ENCODE measurements at places on chromosomes 7 and 10.
A peak's percentile ranks its signal among the peaks of the same experiment; 100 is the strongest.

GRCh38 chr7:2930310-2931033, 86.4 kb upstream of the GNA12 start:
- no peak for DNase-seq

DNA sequence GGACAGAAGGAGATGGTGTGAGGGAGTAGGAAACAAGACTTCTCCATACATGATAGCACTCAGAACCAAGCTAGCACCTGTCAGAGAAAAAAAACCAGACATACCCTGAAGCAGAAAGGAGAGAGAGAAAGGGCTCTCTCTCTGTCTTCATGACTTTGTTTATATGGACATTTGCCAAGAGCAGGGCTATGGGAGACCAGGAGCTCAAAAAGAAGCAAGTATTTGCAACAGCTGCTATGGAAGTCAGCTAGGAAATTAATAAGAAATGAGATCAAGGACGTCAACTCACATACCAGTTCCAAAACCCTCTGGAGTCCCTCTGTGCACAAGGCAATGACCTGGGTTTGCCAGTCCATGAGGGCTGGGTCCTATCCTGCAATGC, 111.6 kb downstream of the SGMS1 start:
- DNase-seq: no peak

DNA sequence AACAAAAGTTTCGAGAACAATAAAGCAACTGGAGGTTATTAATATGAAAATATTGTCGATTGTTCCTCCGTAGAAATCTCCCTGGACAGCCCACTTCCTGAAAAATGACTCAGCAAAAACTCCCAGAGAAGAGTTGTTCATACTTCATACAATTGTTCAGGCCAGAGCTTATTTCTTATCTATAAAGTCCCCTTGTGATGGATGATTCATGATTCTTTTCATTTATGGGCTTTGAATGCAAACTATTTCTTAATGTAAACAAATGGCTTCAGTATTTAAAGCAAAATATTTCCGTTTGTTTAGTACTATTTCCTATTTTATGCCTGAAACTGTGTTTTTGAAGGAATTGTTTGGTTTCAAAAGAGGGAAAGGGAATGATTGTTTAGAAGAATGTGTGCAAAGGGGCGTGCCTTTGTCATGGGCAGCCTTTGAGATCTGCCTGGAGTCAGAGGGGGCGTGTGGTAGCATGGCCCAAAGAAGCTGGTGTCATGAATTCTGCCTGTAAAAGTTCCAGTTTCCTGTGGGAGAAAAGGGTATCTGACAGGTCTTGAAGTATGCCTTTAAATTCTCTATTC, 26.2 kb upstream of the EXOC6 start:
- peak; percentile 31 for DNase-seq

GRCh38 chr10:19518632-19519031, 297.6 kb upstream of the PLXDC2 start:
- no peak for DNase-seq

DNA sequence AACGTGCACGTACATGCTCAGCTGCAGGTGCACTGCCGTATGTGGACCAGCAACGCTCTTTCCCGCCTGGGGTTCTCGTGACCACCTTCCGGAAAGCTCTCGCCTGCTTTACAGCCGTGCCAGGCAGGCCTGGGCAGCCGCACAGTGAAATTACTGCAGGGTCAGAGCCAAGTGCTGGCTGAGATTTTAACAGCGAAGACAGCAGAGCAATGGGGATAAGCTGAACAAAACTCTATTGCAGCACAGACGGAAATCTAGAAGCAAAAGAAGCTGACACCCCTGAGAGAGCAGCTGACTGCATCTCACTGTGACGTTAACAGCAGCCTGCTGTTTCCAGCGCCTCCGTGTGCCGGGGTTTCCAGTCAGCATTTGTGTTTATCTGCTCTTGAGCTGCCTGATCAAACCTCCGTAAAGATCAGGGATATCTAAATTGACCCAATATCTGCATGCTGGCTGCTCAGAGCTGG, 179.0 kb downstream of the DIP2C start:
- DNase-seq: no peak

DNA sequence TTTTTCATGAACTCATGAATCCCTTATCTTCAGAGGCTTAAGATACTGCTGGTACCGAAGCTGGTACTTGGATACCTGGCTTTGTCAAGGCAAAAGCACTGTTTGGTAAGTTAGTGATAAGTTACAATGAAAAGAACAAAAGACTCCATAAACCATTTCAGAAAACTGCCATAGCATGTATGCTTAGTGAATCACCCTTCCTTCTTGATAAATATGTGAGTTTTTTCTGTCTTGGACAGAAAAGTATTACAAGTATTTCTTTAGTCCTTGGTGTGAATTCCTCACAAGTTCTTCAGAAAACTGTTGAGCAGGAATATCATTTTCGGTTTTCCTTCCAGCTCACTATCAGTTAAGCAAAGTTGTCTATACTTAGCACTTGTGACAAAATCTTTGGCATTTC, 25.6 kb downstream of the PUS7 start:
- DNase-seq: no peak

GRCh38 chr10:60809157-60809556, 30.9 kb downstream of the CDK1 start:
- no peak for DNase-seq

DNA sequence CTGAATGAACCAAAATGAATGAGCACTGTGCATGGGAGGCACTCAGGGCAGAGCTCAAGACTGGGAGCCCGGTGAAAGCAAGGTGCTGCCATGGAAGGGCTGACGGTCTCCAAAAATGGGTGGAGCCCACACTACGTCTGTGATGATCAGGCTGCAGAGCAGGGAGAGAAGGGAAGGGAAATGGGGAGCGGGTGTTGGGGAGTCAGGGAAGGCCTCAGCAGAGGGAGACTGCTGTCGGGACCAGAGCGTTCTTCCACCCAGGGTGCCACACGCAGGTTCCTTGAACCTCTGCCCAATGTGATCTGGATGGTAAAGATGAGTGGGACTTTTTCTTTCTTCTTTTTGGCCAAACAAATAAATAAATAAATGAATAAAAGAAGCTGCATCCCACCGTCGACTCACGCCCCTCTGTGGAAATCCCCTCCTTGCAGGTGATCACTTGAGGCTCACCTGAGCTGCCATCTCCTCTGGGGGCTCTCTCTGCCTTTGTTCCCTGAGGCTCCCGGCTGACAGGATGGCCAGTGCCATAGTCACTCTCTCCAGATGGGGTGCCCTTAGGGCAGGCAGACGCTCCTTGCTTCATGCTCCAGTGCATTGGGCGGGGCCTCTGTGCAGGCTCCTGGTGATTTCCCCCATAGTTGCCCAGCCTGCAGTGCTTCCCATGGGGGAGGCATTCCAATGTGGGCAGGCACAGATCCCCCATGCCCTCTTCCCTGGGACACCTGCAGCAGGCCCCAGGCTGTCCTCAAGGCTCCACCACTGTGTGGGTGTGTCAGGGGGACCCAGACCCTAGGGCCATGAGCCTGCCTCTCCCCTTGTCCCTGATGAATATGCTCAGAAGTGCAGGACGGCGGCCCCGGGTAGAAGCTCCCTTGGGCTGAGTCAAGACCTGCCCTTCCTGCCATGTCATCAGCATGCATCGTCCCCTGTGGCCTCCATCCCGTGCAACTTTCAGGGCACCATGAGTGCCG, 131.8 kb downstream of the PTPN20 start:
- no peak for DNase-seq

GRCh38 chr10:17029581-17030271, 99.9 kb downstream of the CUBN start:
- peak; percentile 11 for DNase-seq

- no peak for DNase-seq
Observed at GRCh38 chr7:56078196-56078595, 14.1 kb downstream of the SUMF2 start.

- no peak for DNase-seq
Observed at GRCh38 chr10:121268363-121268762, 329.9 kb downstream of the FGFR2 start.

Data from GM12865 (cell line).